ENCODE measurements at places on chromosomes 3 and 15.

DNA sequence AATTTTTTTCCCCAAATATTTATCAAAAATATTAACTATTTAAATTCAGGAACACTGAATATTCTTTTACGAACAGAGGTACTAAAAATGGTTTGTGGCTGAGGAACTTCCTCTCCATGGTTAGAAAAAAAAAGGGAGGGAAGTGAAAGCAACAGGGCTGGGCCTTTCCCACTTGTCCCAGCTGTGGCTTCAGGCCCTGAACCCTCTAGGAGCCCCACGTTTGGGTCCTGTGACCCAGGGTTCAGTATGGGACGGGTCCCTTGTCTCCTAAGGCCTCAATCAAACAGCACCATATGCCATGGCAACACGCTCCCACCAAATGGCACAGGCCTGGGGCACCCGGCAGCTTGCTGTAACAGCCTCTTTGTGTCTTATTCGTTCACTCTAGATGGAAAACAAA lies 32.4 kb downstream of the POC1A start:
- DNase-seq = no peak

GRCh38 chr3:187227658-187228258 lies 30.5 kb downstream of the RTP1 start:
- no peak for DNase-seq

DNA sequence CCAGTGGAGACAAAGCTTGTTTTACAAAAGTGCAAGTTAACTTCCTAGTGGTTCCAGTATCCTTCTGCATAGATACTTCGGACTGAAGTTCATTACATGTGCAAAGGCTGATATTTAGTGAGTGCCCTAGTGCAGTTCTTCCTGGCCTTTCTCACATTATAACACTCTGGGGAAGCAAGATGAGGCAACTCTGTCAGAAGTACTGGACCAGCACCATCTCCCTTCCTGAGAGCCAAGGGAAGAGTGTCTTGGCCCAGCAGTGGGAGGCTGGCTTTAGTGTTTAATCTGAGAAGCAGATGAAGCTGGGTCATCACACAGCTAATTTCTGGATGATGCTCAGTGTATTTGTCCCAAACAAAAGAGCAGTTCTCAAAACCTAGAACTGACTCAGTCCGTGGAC lies 397.7 kb downstream of the CACNA2D3 start:
- no peak for DNase-seq

DNA sequence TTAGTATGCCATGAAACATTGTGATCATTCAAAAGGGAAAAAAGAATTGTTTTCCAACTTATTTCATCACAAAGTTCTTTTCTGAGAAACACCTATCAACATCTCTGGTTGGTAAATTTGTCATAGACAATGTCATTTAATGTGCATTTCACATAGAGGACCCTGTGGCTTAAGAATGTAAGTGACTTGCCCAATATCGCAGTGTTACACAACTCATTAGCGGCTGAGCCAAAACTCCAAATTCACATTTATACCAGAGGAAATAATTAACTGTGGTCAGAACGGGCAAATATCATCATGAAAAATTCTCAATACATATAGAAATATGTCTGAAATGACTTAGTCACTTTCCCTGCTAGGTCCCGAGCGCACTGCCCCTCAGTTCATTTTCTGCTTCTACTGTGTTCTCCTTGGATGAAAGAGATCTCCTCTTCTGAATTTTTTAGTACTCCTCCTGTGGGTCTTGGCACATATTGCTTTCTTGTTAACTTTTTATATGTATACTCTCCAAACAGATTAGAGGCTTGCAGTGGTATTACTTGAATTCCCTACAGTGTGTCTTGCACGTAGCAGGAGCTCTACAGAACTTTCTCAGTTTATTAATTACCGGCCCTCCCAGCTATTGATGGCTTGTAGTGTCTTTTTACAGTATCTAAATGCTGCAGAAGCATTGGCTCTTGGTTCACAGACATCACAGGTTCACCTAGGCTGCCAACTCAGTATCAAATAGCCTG lies 33.1 kb downstream of the PTX3 start:
- DNase-seq = no peak

All from SJCRH30 (cell line).